ENCODE measurements at places on chromosomes 7 and 10.

GRCh38 chr7:95915731-95916130, 143.4 kb downstream of the DYNC1I1 start:
- DNase-seq = no peak

GRCh38 chr7:79555571-79555970, 102.1 kb upstream of the MAGI2 start:
- no peak for DNase-seq

GRCh38 chr10:84541289-84541637, 212.9 kb downstream of the CCSER2 start:
- peak; percentile 27 for DNase-seq

GRCh38 chr10:867807-868206, 63.7 kb downstream of the LARP4B start:
- no peak for DNase-seq

DNA sequence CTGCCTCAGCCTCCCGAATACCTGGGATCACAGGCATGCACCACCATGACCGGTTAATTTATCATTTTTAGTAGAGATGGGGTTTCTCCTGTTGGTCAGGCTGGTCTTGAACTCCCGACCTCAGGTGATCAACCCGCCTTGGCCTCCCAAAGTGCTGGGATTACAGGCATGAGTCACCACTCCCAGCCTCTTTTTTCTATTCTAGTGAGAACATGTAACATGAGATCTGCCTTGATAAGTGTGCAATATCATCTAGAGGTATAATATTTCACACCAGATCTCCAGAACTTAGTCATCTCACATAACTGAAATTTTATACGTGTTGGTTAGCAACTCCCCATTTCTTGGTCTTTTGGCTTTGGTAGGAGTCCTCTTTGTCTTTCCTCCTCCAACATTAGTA, 656.9 kb downstream of the CNTNAP2 start:
- no peak for DNase-seq

GRCh38 chr7:20199015-20199737, 18.0 kb downstream of the MACC1 start:
- DNase-seq = no peak

- no peak for DNase-seq
Observed at GRCh38 chr10:116211682-116212081, 61.3 kb downstream of the GFRA1 start.

DNA sequence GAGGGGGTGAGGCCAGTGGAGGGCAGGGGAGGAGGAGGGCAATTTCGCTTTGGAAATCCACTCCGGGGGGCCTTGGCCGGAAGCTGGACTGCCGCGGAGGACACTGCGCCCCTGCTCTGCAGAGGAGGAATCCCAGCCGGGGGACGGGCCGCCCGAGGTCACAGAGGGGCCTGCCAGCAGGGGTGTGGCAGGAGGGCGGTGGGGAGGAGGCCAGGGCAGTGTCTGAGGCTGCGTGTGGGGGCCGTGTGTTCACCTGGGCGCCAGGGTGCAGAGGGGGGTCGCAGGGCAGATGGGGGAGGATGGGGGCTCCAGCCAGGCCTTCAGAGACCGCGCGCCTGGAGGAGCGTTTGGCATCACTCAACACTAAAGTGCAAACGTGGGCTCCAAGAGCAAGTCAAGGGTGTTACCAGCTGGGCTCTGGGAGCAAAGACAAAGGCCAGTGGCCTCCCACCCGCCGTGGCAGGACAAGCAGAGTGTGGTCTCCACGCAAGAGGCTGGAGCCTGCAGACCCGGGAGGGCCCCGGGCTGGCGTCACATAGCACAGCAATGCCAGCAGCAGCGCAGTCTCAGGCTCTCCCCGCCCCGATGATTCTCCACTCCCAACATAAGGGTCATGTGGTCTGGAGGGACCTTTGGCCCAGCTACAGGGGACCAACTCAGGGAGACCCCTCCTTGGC, 45.3 kb upstream of the DNAJB6 start:
- DNase-seq = no peak

DNA sequence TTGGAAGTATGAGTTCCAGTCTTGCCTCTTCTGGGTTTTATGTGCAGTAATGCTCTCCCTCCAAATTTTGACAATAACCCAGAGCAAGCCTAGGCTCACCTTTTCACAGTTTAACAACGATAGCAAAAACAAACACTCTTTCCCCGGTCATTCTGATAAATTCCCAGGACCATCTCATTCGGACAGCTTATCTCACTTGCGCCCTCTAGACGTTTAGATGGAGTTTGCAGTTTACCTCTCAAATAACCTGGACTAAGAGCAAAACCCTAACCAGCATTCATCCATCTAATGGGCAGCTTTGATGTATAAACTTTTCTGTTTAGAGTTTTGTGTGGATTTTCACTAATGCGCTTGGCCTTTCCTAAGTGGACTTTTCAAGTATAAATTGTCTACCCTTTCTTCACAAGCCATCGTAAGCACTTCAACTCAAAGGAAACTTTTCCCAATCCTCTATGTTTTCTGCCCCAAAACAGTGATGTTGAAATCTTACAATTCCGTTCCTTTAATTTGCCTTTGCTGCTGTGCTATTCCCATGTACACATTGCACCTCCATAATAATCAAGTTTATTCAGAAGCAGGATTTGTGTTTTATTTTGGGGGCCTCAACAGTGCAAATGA, 114.9 kb downstream of the HDAC9 start:
- DNase-seq = peak; percentile 52

GRCh38 chr10:17643339-17643754, 604 bp upstream of the STAM start:
- peak; percentile 70 for DNase-seq

DNA sequence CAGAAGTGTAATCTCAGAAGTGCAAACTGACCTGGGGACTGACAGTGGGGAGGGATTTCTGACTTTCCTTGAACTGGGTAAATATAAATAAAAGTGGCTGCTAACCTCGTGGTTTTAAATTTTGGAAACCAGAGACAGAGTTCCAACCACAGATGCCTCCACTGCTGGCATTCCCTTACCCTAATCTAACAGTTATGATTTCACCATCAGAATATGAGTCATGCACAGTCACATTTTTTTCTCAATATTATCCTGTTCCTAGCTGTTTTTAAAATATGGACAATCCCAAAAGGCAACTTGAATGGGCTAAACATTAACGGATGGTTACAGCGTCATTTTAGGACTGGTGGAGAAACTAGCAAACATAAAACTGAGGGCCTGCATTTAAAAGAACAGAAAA, 264.3 kb upstream of the INHBA start:
- no peak for DNase-seq

GRCh38 chr10:122740640-122741039, 41.0 kb upstream of the C10orf120 start:
- DNase-seq = no peak

DNA sequence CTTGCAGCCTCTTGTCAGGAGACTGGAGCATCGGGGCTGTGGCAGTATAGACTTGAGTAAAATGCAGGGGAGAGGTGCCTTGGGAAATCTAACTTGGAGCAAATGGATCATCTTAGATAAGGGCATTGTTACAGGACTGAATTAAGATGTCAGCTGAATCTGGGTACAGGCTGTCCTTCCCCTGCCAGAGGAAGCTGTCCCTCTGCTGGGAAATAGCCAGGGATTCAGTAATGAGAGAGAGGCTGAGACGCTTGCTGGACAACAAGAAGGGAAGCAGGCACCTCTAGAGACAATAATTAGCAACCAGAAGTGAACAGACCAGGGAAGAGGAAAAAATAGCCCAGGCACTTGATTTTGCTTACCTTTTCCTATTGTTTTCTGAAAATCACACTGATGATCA, 20.7 kb upstream of the RAPGEF5 start:
- no peak for DNase-seq

- DNase-seq = no peak
Observed at GRCh38 chr10:102410429-102411073, 8.0 kb downstream of the PSD start.

GRCh38 chr10:91126471-91126870, 94.0 kb upstream of the PCGF5 start:
- no peak for DNase-seq

- DNase-seq = no peak
Observed at GRCh38 chr7:46568420-46569132, 647.5 kb upstream of the IGFBP3 start.

GRCh38 chr7:100680576-100681271, 7.2 kb downstream of the GNB2 start:
- no peak for DNase-seq

- no peak for DNase-seq
Observed at GRCh38 chr10:119461923-119462322, 80.6 kb downstream of the RGS10 start.

DNA sequence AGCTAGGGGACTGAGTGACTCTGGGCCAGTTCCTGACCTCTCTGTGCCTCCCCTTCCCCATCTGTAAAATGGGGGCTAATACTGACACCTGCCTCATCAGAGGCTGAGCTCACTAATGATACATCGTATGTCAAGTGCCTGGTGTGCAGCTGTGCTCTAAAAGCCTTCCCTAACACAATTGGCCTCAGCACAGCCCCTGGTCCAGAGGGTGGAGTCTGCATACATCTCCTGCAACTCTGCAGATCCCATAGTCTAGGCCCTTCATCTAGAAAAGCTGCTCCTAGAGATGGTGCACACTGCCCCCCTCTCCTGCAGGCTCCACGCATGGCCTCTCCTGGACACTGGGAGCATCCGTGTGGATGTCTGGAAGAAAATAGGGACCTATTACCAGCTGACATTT, 255.0 kb downstream of the RPS24 start:
- DNase-seq = no peak

GRCh38 chr10:91652364-91652763, 19.5 kb upstream of the PPP1R3C start:
- DNase-seq = no peak

DNA sequence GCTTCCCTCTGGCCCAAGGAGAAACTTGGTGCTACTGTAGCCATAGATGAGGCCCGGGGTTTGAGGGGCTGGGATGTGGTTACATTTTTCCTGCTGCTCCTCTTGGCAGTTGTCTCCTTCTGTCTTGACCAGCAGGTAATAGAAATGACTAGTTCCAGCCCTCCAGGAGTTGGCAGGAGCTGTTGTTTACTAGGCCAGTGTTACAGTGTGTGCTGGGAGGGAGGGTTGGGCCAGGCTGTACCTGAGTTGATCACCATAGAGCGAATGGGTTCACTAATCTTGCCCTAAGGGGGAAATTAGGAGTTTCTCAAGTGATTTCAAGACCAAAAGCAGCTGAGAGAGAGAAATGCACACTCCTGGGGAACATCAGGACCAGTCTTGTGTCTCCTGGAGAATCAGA, 34.9 kb downstream of the PAX2 start:
- DNase-seq = no peak

DNA sequence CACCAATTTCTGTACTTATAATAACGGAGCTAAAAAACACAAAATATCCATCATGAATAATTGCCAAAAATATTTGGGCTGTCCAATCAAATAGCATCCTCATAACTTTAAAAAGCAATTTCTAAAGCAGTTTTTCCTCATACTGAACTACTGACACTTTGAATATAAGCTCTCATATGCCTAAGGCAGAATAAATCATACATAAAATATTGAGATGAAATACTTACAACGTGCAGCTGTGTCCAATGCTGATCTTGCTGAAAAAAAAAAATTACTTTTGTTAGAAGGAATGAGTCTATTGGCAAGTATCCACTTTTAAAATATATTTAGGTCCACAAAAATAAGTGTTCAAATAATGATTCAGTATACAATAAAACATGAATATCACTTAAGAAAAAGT, 24.2 kb downstream of the FAM3C start:
- no peak for DNase-seq

DNA sequence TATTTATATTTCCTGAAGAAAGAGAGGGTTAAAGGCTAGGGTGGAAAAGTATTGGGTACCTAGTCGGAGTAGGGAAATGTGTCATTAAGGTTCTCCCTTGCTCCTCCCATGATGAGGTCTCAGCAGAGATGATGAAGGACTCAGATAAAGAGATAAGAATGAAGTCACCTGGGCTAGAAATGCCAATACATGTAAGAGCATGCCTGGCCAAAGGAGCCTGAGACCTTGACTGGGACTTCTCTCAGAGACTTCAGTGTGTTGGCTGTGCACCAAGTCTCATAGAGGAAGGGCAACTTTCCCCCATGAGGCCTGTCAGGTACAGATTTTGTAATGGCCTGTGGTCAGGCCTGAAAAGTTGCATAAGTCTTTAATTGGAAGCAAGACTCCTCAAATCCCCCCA, 361.0 kb upstream of the CDC14C start:
- DNase-seq = no peak

GRCh38 chr10:86229376-86229775, 137.2 kb downstream of the GRID1 start:
- DNase-seq = no peak

DNA sequence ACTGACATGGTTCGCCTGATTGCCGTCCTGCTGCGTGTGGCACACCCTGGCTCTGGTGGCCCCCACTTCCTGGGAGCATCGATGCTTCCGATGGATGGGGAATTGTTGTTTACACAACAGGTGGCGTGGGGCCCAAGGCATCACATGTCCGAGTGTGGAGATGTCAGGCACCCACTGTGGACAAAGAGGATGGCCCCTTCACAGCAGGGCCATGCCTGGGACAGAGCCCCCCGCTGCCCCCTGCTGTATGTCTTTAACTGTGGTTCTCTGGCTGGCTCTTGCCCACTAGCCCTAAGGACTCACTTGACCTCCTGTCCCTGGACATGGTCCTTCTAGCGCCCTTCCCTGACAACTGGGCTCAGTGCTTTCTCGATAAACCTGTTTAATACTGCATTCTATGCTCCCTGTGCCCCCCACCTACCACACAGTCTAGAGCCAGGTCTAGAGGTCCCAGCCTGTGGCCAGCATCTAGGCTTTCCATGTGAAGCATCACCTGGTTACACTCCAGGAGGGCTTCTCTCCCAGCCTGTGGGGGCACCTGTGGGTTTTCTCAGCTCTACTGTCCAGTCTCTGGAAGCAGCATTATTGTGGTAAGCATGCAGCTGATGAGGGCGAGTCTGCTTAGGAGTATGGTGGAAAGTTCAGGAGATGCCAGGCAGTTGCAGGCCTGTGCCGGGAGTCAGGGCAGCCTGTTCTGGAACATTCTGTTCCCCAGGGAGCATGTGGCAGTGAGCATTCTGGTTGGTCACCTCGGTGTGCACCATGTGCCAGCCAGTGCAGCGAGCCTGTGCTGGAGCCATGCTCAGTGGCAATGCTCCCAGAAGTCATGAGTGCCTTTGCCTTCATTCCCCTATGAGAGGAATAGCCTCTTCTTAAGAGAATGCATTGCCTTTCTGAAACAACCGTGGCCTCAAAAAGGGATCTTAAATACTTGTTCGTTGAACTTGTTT, 10.4 kb downstream of the ADCY1 start:
- DNase-seq = no peak

DNA sequence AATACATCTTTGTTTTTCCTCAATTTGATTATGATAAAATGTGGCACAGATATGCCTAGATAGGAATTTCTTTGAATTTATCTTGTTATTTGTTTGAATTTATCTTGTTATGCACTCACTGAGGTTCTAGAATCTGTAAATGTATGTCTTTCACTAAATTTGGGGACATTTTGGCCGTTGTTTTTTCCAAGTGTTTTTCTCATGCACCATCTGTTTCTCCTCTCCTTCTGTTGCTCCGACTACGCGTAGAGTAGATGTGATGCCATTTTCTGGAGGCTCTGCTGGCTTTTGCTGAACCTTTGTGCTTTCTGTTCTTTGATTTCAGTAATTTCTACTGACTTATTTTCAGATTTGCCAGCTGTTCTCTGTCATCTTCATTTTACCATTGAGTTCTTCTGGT, 101.9 kb downstream of the INPP5A start:
- no peak for DNase-seq

Measured in NCI-H526 (cell line).